Activated CD4-positive, alpha-beta T cell treated with anti-CD3 and anti-CD28 coated beads for 36 hours (primary cell): ENCODE measurements at places on chromosomes 6 and 20.

DNA sequence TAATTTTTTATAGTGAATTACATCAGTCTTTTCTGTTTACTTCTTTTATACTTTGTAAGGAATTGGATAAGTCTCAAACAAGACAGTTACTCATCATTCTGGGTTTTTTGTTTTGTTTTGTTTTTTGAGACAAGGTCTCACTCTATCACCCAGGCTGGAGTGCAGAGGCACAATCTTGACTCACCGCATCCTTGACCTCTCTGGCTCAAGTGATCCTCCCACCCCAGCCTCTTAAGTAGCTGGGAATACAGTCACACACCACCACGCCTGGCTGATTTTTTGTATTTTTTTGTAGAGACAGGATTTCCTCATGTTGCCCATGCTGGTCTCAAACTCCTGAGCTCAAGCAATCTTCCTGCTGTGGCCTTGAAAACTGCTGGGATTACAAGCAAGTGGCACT, 524.3 kb downstream of the EYS start:
- no peak for DNase-seq

- no peak for DNase-seq
These were observed 37.6 kb upstream of the PLCB1 start for GRCh38 chr20:8094415-8094818.

- DNase-seq: no peak
These were observed 14.7 kb downstream of the SCUBE3 start for GRCh38 chr6:35228481-35228880.

DNA sequence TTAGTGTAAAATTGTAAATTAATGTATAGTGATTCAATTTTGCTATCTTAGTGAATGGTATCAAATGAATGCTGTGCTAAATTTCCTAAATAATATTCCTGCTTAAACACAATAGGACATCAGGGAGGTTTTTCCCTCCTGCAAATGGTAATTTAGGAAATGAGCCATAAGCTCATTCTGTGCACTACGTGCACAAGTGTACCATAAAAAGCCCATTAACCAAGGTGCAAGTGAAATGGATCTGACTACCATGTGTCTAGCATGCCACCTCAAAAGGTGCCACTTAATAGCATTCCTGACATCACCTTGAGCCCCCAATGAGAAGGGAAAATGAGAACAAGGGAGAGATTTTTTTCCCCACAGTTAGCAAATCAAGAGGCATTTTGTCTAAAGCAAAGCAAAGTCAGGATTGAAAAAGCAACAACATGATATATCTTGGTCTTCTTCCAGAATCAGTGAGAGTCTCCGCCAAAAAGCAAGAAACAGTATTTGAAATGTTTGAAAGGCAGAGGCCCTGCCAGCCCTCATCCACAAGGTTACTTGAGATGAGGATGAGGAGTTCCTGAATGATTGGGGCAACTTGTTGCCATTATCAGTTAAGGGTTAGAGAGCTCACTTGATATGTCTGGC, 334.2 kb upstream of the RSPO3 start:
- no peak for DNase-seq

DNA sequence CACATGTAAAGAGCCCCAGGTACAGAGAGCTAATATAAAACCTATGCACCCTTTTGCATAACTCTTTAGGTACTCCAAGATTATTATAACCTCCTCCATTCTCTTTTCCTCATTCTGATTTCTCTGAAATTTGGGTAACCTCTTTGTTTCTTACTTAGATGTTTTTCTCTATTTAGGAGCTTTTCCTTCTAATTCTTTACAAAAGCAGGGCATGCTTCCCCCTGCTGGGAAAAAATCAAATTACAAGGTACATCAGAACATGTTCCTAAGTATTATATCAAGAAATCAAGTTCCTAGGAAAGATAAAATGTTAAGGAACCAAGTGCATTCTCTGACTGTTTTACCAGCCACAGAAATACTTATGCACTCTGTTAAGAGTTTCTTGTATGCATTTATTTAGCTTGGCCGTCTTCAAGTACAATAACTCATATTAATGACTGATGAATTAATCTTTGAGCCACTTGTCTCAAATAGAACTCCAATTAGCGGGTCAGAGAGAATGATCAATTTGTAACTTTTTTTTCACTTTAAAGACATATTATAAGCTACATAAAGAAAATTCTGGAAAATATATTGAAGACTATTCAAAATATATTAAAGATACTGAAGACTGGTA, 2.1 kb downstream of the KHDRBS2 start:
- DNase-seq: no peak

GRCh38 chr6:28377879-28378278, 21.7 kb downstream of the ZSCAN12 start:
- DNase-seq: no peak

DNA sequence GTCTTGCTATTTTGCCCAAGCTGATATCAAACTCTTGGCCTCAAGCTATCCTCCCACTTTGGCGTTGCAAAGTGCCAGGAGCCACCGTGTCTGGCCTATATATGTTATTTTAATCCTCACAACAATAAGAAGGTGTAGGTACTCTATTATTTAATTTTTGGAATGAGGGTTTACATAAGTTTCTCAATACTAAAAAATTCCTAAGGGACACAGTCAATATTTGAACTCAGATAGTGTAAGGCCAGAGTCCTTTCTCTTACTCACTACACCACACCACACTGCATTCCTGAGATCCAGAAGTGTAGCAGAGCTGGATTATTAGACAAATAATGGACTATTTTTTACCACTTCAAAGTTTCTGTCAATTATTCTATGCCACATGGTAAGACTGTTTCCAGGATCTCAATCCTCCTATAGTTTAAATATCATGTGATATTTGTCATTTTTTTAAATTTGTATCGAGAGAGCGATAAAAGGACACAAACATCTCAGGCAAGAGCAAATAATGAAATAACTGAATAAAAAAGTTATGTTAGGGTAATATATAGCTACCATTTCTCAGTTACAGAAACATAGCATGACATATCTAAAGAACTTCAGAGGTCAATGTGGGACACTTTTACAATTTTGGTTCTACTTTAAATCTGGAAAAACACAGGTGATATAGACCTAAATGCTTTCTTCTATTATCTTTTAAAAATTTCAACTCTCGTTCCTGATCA, 162.2 kb upstream of the THEMIS start:
- DNase-seq: no peak

DNA sequence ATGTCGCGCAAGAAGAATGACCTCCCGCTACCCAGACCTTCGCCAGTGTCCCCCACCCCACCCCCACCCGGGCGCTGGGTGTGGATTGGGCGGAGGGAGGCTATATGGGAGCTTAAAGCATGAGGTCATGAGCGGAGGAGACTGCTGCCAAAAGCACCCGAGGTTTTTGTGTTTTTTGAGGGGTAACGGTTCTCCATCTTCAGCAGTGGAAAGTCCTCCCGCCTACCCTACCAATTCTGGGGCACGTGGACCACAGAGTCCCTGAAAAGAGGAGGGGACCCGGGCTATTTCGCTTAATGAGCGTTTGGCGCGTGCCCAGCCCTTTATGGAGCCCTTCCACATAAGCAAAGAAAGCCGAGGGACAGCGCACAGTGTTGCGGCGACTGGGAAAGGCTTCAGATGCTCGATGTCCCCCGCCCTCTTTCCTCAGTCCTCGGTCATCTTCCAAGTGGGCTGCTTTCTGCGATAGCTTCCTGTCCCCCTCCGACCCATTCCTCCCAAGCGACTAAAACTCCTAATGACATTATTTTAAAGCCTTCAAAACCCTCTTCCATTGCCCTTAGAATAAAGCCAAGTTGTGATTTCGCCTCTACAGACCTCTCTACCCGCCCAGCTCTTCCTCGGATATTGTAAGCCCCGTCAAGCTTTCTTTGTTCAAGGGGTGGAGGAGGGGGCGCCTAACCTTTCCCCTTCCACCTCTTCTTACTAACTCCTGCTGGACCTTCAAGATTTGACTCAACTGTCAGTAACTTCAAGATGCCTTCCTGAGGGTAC, 2.1 kb upstream of the TRERF1 start:
- DNase-seq: peak; percentile 23

DNA sequence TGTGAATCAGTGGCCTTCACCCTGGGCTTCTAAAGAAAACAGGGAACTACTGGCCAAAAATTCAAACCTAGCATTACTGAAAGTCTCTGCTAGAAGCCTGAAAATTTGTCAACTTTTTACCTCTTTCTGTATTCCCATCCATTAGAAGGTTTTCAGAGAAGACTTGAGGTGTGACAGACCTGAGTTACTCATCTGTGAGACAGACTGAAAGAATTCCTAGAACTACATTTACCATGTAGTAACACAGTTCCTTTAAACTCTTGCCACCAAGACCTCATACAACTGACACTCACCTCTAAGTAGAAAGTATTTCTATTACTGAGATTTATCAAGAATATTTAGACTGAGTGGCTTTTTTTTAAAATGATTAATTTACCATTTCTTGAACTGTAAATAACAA, 4.5 kb downstream of the DPM1 start:
- DNase-seq: no peak

DNA sequence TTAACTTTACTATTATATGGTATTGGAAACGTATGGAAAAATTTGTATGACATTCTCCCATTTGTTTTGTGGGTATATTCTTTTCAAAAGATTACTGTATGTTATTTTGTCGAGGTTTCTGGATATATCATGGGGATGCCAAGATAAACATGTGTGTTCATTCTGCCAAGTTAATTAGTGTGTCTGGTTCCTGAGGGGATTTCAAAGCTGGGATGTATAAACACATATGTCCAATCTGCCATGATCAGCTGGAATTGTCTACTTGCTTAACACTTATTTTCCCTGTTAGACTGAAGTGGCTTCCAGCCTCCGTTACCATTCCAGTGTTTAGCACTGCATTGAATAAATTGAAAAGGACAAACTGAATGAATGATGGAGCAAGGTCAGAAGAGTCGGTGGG, 86.2 kb downstream of the DNAH8 start:
- no peak for DNase-seq

DNA sequence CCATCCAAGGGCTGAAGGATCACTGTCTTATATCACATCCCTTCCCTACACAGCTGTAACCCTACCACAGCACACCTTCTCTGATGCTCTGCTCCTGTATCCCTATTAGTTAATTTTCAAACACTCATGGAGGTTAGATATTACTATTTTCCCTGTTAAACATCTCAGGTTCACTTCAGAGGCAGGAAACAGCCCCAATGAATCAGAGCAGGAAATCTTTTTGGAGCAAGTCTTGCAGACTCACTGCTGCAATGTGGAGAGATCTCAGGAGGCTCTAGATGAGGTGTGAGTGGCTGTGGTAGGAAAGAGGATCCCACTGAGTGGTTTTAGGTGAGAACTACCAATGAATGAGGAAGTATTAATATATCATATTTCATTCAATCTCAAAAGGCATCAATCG, 19.7 kb upstream of the HTR1B start:
- DNase-seq: no peak

GRCh38 chr6:84314377-84314898, 87.0 kb upstream of the CEP162 start:
- DNase-seq: no peak

- no peak for DNase-seq
These were observed 4.8 kb upstream of the SLC4A11 start for GRCh38 chr20:3243718-3244358.

- no peak for DNase-seq
These were observed 282.7 kb downstream of the PLCB1 start for GRCh38 chr20:8414586-8415274.

GRCh38 chr6:47631269-47631772, 67.1 kb upstream of the ADGRF4 start:
- peak; percentile 30 for DNase-seq

- no peak for DNase-seq
These were observed 20.6 kb downstream of the JARID2 start for GRCh38 chr6:15266423-15266996.

DNA sequence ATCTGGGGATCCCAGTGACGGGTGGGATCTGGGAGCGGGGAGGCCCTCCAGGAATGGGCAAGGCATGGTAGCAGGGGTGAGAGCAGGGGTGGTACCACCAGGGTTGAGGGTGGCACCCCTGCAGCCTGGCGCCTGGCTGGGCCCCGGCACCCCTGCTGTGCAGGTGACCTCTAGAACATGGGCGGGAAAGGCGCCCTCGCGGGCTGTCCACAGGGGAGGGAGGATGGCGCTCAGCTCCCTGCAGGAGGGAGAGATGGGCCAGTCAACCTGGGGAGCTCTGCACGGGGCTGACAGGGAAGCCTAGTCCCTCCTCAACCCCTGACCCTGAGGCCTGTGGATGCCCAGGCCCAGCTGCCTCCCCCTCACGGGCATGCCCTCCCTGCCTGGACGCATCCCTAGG, 61.6 kb upstream of the SLCO4A1 start:
- DNase-seq: no peak

DNA sequence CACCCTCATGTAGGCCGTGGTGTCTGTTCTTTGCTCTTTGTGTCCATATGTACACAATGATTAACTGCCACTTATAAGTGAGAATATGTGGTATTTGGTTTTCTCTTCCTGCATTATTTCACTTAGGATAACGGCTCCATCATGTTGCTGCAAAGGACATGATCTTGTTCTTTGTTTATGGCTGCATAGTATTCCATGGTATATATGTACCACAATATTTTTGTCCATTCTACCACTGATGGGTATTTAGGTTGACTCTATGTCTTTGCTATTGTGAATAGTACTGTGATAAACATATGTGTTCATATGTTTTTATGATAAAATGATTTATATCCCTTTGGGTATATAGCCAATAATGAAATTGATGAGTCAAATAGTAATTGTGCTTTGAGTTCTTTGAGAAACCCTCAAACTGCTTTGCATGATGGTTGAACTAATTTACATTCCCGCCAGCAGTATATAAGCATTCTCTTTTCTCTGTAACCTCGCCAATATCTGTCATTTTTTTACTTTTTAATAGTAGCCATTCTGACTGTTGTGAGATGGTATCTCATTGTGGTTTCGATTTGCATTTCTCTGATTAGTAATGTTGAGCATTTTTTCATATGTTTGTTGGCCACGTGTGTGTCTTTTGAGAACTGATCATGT, 174.4 kb upstream of the NT5E start:
- no peak for DNase-seq

GRCh38 chr6:5293692-5294091, 32.4 kb downstream of the FARS2 start:
- no peak for DNase-seq

- no peak for DNase-seq
These were observed 333.2 kb downstream of the RIMS1 start for GRCh38 chr6:72219536-72219935.

DNA sequence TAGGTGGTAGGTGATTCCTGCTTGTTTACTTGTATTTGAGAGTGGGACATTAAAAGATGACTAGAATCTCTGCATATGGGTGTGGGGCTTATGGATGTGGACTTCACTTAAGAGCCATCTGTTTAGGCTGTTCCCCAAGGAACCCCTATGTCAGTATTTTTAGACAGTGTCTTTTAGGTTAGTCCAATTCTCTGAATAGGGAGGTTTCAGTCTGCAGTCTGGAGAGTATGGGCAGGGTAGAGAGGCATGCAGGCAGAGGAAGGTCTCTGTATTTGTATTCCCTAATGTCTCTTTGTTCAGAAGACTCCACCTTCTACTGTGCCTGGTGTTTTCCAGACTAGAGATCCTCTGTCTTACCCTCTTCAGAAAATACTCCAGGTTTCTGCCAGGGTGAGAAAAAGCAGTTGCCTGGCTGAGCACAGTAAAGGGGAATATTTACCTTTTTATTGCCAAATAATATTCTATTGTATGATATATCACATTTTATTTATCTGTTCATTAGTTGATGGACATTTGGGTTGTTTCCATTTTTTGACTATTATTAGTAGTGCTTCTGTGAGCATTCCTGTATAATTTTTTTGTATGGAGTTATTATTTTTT, 19.1 kb downstream of the SLX4IP start:
- DNase-seq: no peak
